ENCODE measurements at places on chromosomes 4 and X.

GRCh38 chrX:111505783-111506182, 5.7 kb upstream of the SERTM2 start:
- DNase-seq: no peak

GRCh38 chrX:109614951-109615350, 10.0 kb downstream of the KCNE5 start:
- DNase-seq: no peak

GRCh38 chrX:109635146-109635545, 10.2 kb upstream of the KCNE5 start:
- peak; percentile 33 for DNase-seq

DNA sequence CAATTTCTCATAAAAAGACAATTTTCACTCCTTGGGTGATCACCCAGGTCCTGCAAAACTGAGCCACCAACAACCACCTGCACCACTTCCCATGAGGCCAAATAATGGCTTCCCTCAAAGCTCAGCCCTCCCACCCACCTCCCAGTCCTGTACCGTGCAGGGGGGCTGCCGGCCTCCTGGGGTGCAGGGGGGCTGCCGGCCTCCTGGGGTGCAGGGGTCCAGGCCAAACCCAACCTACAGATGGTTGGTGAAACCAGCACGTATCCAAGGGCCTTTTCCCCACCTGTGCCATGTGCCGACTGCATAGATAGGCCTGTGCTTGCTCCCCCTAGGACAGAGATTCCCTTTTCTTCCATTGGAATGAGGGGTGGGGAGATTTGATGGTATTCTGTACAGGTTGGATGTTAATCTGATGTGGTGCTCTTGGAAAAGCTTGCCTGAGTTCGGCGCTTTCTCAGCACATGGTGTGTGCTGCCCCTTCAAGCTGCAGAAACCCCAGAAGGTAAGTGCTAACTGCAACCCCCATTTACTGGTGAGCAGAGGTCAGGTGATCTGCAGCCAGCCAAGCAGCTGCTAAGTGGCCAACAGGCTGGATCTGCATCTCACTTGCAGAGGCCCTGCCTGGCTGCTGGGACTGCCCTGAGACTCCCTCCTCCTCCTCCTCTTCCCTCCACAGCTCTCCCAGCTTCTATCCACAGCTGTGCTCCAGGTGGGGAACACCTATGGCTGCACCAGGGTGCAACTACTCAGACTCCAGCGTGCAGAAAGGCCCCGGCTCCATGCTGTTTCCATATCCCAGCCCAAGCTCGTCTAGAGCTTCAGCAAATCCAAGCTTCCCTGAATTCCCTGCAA, 38.8 kb downstream of the FRG1 start:
- DNase-seq: no peak

GRCh38 chr4:5784960-5785611, 74.1 kb downstream of the EVC start:
- DNase-seq: no peak

DNA sequence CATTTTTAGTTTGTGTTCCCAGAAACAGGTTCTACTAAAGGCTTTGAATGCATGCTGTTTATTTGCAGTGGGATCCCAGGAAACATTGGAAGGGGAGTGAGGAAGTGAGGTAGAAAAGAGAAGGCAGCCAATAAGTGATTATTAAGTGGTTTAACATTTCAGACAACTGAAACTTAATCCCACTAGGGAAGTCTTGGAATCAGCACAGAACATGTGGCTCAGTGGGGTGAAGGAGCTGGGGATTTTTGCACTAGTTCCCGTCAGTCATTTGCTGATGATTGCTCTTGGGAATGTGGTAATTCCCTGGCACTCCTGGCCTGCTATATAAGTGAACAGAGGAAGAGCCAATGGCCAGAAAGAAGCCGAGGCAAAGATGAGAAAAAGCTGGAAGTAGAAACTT, 1053.0 kb upstream of the IGFBP7 start:
- DNase-seq: no peak

GRCh38 chr4:30722359-30723200, 2.4 kb downstream of the PCDH7 start:
- peak; percentile 30 for DNase-seq

- peak; percentile 73 for DNase-seq
Measured at GRCh38 chr4:72031868-72032608, at the start of gene NPFFR2. Gene NPFFR2, plus strand, starts transcription at chr4:72032000. Its CDS starts 96,592 bp downstream, at chr4:72128592.

DNA sequence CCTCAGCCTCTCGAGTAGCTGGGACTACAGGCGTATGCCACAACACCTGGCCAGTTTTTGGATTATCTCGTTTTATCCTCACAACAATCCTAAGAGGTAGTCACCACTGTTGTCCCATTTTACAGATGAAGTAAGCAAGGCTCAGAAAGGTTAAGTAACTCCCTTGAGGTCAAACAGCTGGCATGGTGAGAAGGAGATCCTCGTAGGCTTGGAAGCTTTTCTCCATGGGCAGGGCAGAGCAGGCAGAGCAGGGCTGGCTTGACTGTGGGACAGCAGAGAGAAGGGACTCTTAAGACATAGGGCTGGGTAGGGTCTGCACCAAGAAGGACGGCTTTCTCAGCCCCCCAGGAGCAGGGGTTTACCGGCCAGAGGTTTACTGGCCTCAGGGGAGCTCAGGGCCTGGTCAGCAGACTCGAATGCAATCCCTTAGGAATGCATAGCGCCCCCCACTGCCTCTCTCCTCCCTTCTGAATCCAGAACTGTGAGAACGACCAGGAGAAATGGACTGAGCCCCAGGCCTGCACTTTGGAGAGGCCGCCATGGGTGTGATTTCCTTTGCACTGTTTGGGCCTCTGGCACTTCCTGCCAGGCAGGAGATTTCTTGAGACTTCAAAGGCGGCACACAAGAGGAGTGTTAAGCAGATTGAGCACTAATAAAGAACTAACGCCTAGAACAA, 14.0 kb upstream of the CDKN2AIP start:
- no peak for DNase-seq

DNA sequence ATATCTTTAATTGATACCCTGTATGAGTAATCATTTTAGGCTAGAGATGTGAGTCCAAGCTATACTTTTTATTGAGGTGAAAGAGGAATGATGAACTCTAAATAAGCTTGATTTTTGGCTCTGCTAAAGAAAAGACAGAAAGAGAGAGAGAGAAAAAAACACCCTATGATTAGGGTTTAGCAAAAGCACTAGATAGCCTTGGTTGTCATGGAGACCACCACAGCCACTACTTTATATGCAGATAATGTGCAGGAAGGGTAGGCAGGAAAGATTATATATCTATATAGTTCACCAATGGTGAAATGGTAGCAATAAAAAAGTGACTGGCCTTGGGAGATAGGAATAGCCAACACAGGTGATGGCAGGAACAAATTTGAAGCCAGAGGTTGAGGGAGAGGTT, 69.9 kb upstream of the CAMK2D start:
- no peak for DNase-seq

DNA sequence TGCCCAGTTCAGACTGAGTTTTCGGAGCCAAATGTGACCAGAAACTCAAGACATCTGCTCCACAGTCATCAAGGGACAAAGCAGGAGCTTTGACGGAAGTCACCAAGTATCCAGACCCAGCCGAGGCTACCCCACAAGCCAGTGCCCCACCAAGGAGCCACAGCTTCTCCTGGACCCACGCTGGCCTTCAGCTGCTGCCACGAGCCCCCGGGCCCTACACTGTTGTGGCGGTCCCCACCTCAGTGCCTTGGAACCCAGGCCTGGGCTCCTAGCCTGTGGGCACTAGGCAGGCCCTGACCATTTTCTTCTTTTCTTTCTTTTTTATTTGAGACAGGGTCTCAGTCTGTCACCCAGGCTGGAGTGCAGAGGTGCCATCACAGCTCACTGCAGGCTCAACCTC, 82.1 kb upstream of the NKX1-1 start:
- DNase-seq: no peak

GRCh38 chr4:71130827-71131603, 137.6 kb downstream of the DCK start:
- DNase-seq: no peak

- no peak for DNase-seq
Measured at GRCh38 chrX:79371101-79371500, 4.0 kb upstream of the ITM2A start.

DNA sequence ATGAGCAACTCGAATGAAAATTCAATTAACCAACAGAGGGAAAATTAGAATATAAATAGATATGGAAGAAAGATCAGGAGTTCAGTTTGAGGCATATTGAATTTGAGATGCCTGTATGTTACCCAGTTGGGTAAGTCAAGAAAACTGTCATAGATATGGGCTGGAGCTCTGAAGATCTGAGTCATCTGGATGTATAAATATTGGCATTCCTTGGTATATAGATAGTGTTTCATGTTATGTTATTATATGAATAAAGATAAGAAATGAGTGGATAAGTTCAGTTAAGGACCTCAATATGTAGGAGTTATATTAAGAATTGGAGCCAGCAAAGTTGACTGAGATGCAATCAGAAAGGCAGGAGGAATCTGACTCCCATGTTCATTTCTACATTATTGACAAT, 543.6 kb upstream of the SMIM31 start:
- no peak for DNase-seq

DNA sequence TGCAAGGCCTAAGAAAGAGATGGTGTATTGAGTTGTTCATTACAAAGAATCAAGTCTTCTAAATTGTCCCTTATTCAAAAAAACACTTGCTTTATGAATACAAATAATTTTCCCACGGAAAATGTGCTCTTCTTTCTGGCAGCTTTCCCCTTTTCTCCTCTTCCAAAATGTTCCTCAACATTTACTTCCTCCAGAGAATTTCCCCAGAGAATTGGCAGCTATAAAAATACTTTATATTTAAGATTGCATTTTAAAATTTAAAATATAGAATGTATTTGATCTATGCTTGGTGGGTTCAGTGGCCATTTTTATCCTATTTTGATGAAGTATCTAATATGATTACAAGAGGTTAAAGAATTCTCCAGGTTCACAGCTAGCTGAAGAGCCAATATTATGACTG, 521.0 kb downstream of the IQCM start:
- no peak for DNase-seq

- DNase-seq: no peak
Measured at GRCh38 chrX:38717871-38718270, 83.4 kb upstream of the MID1IP1 start.

- no peak for DNase-seq
Measured at GRCh38 chrX:81348388-81348787, 146.5 kb downstream of the SH3BGRL start.
